ENCODE measurements at places on chromosomes 11 and 22. TPM values are rescaled to one million over a fixed set of nuclear protein-coding genes. Genes with fewer than 3 reads are reported as not detected.

Gene RASSF7
- total RNA-seq = 21.8 TPM

Gene SAA4
- not detected for total RNA-seq

Gene CARD16
- 9.0 TPM for total RNA-seq

Gene PTH
- total RNA-seq = not detected

Gene MS4A12
- not detected for total RNA-seq

Gene C22orf31
- not detected for total RNA-seq

Gene PDE3B
- total RNA-seq = 49.3 TPM

Gene SLC22A6
- total RNA-seq = not detected

GRCh38 chr11:117394221-117394925, 66.7 kb downstream of the CEP164 start:
- H3K27me3 ChIP-seq = no peaks in the 10 kb centered on the region
- DNase-seq = no peak
- H3K27ac ChIP-seq = no peak overlapping the region
- no peaks in the 10 kb centered on the region for H3K4me1 ChIP-seq
- H3K36me3 ChIP-seq = peaks cover 55% of the 10 kb centered on the region

DNA sequence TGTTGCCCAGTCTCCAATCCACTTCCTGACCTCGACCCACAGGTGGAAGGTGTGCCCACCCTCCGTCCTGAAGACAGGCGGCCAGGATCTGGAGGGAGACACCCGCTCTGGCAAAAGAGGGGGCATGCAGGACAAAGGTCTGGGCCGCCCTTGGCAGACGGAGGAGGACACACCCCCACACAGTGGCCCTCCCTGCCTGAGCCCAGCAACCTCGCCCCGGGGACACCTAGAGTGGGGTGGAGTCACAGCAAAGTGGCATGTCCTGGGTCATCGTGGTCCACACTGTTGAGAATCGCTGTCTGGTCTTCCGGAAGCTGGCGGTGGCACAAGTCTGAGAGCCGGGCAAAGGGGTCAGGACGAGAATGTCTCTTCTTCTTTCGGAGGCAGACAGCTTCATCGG, 47.9 kb downstream of the IGSF9B start:
- H3K4me1 ChIP-seq = peaks cover 2% of the 10 kb centered on the region
- DNase-seq = no peak
- H3K36me3 ChIP-seq = peaks cover 74% of the 10 kb centered on the region
- H3K27ac ChIP-seq = no peak overlapping the region

DNA sequence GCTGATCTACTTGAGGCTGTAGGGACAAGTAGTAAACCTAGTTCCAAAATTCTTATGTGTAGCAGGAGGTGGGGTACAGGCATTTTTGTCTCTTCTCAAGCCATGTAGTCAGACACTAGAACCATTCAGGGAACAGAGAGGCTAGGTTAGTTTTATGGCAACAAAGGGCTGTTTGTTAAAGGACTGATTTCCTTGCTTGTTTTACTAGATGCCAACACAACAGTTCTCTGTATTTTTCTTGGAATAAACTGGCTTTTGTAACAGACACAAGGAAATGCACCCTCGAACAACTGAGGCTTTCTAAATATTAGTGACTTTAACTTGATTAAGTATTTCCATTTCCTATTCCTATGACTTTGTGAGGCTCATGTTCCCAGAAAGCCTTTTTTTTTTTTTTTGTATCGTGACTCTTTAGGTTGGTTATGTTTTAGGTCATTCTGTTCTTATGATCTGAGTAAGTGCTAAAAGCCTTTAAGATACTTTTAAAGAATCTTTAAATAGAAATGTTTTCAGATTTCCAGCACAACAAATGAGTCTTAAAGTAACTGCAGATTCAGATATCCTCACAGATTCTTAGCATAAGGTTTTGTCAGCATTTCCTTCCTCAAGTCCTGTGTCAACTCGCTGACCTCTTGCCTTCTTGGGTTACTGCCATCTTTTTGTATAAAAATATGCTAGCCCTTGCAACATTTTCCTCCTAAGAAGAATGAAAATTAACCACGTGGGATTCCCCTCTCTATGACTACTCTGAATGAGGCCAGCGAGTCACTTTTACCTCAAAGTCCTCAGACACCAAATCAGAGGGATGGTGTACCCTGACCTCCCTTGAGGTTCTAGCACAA, 92.5 kb downstream of the CCDC83 start:
- peak overlapping the region; percentile 62 for H3K4me3 ChIP-seq
- H3K27me3 ChIP-seq = no peaks in the 10 kb centered on the region
- peak overlapping the region; percentile 94 for H3K27ac ChIP-seq
- peaks cover 39% of the 10 kb centered on the region for H3K4me1 ChIP-seq
- peaks cover 27% of the 10 kb centered on the region for H3K36me3 ChIP-seq

- H3K4me1 ChIP-seq = peaks cover 3% of the 10 kb centered on the region
- H3K36me3 ChIP-seq = no peaks in the 10 kb centered on the region
- peaks cover 9% of the 10 kb centered on the region for H3K27me3 ChIP-seq
- no peak for DNase-seq
These were observed 98.3 kb downstream of the FBXO7 start for GRCh38 chr22:32572741-32573500.

GRCh38 chr22:27348634-27349033, 452.9 kb downstream of the MN1 start:
- no peak overlapping the region for H3K4me3 ChIP-seq
- no peak for DNase-seq
- peaks cover 2% of the 10 kb centered on the region for H3K27me3 ChIP-seq

DNA sequence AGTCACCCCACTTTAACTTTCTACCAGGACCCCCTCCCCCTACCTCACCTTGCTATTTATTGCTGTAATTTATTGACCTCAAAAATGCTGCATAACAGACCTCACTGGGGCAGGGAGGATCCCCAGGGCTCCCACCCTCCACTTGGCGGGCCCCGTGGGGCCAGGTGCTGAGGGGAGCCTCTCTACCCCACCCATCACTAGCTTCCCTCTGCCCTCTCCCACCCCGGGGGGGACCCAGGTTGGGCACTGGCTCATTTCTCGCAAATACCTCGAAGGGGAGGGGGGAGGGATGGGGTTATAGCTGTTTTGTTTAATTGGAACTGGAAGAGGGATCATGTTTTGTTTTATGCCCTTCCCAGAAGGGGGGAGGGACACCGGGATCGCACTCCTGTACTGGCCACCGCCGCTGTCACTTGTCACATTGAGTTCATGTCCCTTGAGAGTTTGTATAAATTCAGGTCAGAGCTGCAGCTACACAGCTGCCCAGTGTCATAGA, 16.3 kb upstream of the TMEM191C start:
- H3K4me1 ChIP-seq = no peaks in the 10 kb centered on the region
- H3K27me3 ChIP-seq = no peaks in the 10 kb centered on the region
- H3K27ac ChIP-seq = no peak overlapping the region
- DNase-seq = peak; percentile 31
- no peak overlapping the region for H3K4me3 ChIP-seq

- DNase-seq = no peak
- H3K27me3 ChIP-seq = peaks cover 59% of the 10 kb centered on the region
- no peaks in the 10 kb centered on the region for H3K36me3 ChIP-seq
These were observed 702 bp downstream of the SYN3 start for GRCh38 chr22:33057363-33057995.

DNA sequence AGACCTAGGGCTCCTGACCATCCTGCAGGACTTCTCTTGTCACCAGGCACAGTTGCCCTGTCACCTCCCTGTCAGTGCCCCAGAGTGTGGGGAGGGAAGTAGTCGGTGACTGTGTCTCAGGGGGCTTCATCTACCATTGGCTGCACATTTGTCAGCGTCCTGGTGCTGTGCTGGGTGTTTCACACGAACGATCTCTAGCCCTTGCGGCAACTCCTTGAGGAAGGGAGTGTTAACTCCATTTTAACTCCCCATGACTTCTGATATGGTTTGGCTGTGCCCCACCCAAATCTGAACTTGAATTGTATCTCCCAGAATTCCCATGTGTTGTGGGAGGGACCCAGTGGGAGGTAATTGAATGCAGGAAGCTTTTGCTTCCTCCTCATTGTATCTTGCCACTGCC, 7.1 kb downstream of the TSKU start:
- peaks cover 3% of the 10 kb centered on the region for H3K36me3 ChIP-seq
- H3K27me3 ChIP-seq = peaks cover 27% of the 10 kb centered on the region
- H3K4me3 ChIP-seq = no peak overlapping the region
- DNase-seq = no peak

GRCh38 chr11:34749666-34750659, 129.1 kb downstream of the EHF start:
- peaks cover 7% of the 10 kb centered on the region for H3K27me3 ChIP-seq
- no peak overlapping the region for H3K27ac ChIP-seq
- no peak overlapping the region for H3K4me3 ChIP-seq
- H3K4me1 ChIP-seq = no peaks in the 10 kb centered on the region
- H3K36me3 ChIP-seq = no peaks in the 10 kb centered on the region

- no peaks in the 10 kb centered on the region for H3K36me3 ChIP-seq
- H3K27me3 ChIP-seq = no peaks in the 10 kb centered on the region
These were observed 23.5 kb downstream of the SPATA19 start for GRCh38 chr11:133821776-133822175.

DNA sequence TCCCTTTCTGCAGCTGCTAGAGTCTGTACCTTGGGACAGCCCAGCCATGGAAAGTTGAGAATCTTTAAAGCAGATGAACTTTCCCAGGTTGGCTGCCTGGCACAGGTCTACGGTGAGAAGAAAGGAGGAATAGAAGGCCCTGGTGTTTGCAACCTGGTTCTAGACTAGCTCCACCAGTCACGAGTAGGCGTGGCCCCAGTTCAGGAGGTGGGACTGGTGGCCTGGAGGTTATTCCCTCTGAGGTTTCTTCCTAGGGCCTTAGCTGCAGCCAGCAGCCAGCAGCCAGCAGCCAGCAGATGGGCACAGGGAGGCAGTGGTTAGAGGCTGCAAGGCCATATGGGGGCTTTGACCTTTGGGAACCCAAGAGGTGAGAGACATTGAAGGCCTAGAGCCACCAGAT, 40.9 kb downstream of the PRDM11 start:
- H3K4me1 ChIP-seq = no peaks in the 10 kb centered on the region
- H3K4me3 ChIP-seq = no peak overlapping the region

DNA sequence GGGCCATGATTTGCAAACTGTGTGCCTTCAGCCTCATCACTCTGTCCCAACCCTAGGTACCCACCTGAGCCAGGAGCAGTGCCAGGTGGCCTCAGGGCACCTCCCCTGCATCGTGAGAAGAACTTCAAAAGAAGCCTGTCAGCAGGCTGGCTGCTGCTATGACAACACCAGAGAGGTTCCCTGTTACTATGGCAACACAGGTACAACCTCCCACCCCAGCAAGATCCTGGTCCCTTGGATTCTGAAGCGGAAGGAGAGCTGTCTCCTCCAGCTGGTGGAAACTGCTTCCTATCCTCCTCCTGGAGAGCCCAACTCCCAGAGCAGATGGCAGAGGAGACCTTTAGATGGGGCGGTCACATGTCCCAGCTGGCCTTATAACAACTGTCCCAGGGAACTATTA, 2.9 kb downstream of the ZP1 start:
- no peak overlapping the region for H3K27ac ChIP-seq
- H3K36me3 ChIP-seq = no peaks in the 10 kb centered on the region
- peaks cover 19% of the 10 kb centered on the region for H3K4me1 ChIP-seq

DNA sequence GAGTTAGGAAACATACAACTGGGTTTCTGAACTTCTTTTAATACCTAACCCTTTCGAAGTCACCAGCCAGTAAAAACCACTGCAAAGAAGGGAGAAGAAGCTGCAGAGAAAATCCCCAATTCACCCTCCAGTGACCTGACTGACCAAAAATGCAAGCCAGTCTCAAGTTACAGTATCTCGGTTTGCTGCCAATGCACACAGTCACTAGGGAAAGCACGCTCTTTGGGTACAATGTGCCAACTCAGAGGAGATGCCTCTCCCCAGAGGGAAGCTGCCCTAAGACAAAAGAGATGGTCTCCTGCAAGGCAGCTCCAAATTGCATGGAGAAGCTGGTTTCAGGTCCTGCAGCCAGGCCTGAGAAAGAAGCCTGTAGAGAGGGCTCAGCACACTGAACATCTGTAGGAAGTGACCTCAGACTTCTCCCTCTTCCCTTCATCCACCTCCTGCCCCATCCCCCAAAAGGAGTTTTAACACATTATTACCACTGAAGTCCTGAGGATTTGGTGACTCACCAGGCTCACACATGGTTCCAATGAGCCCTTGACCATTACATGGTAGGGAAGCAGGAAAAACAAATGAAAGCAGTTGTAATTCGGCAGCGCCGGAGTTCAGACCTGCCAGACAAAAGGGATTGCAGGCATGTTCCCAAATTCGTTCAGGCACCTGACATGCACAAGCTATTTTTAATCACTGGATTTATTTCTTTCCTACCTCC, 90.1 kb downstream of the ETS1 start:
- peaks cover 92% of the 10 kb centered on the region for H3K4me1 ChIP-seq
- peak overlapping the region; percentile 96 for H3K27ac ChIP-seq
- peak; percentile 77 for DNase-seq
- no peaks in the 10 kb centered on the region for H3K27me3 ChIP-seq

DNA sequence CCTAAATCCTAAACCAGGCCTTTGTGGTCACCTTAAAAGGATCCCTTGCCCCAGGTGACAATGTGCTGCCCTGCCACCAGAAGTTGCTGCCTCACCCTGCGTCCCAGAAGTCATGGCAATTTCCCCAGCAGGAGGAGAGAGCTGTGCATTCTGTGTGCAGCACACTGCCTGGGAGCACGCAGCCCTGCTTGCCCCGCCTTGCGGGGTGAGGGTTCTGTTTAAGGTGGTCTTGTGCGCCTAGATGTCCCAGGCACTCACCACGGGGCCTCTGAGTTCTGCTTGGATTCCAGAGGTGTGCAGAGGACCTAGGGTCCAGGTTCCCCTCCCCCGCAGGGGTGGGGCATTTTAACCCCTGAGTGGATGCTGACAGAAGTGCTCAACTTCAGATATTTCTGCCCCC, 95.0 kb downstream of the GRAMD1B start:
- no peak overlapping the region for H3K27ac ChIP-seq
- H3K4me1 ChIP-seq = peaks cover 15% of the 10 kb centered on the region
- H3K36me3 ChIP-seq = peaks cover 18% of the 10 kb centered on the region
- H3K27me3 ChIP-seq = no peaks in the 10 kb centered on the region
- no peak overlapping the region for H3K4me3 ChIP-seq
- no peak for DNase-seq

DNA sequence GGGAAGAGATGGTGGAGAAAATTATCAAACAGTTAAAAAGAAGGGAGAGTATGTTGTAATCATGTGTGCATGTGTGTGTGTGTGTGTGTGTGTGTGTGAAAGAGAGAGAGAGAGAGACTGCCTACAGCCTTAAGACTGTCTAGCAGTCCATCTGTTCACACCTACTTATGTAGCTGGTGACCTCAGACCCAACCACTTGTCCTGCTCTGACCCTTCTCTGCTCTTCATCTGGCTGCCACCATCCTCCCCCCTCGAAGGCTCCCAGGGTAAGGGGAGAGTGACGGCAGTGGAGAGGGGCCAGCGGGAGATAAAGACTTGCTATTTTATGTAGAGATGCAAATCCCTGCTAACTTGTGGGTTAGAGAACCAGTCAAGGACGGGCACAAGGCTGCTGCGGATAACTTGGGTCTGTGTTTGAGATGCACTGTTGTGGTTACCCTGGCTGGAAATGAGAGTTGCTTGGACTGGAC, 24.9 kb upstream of the GRAMD1B start:
- H3K4me1 ChIP-seq = peaks cover 48% of the 10 kb centered on the region
- H3K4me3 ChIP-seq = no peak overlapping the region
- peak overlapping the region; percentile 60 for H3K27ac ChIP-seq
- peaks cover 10% of the 10 kb centered on the region for H3K36me3 ChIP-seq

- H3K27me3 ChIP-seq = no peaks in the 10 kb centered on the region
- H3K4me1 ChIP-seq = no peaks in the 10 kb centered on the region
- no peak for DNase-seq
These were observed 230.0 kb downstream of the SOX6 start for GRCh38 chr11:16126362-16126761.

GRCh38 chr11:103946793-103947545, 89.5 kb upstream of the DDI1 start:
- DNase-seq = no peak
- H3K27ac ChIP-seq = no peak overlapping the region
- H3K36me3 ChIP-seq = no peaks in the 10 kb centered on the region
- no peak overlapping the region for H3K4me3 ChIP-seq
- no peaks in the 10 kb centered on the region for H3K27me3 ChIP-seq
- no peaks in the 10 kb centered on the region for H3K4me1 ChIP-seq

All from activated CD4-positive, alpha-beta T cell treated with anti-CD3 and anti-CD28 coated beads, Interleukin-2, amount 10 ng/mL, durations not matched to agents 24 days and 14 days (primary cell).